Right ventricle myocardium superior (tissue), 1 donor: ENCODE measurements at places on chromosomes 6 and 20. TPM values are rescaled to one million over a fixed set of nuclear protein-coding genes. Genes with fewer than 3 reads are reported as not detected.

Gene SLC22A1
- 0.35 TPM for total RNA-seq

GRCh38 chr20:7305976-7306375 is 538.5 kb downstream of the BMP2 start:
- DNase-seq, result no peak

Gene SLC25A27
- 11.7 TPM for total RNA-seq

GRCh38 chr6:115601064-115601463 is 459.6 kb downstream of the FRK start:
- no peak for DNase-seq

Gene OR2H1
- total RNA-seq, result not detected

DNA sequence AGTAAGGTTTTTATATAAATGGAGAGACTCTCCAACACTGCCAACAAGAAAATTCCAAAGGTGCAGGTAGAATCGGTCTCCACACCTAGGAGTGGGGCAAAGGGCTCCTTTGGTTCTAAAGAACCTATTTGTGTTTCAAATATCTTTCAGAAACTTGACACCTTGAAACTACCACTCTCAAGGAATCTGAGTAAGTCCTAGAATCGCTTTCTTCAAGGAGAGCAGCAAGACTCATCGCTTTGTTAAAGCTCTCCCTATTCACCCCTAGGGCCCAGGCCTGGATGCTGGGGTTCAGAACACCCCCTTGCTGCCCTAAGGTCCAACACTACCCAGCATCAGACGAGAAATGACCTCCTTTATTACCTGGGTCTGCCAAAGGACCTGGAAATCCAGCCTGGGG is 2.0 kb downstream of the CLIC5 start:
- DNase-seq, result no peak

DNA sequence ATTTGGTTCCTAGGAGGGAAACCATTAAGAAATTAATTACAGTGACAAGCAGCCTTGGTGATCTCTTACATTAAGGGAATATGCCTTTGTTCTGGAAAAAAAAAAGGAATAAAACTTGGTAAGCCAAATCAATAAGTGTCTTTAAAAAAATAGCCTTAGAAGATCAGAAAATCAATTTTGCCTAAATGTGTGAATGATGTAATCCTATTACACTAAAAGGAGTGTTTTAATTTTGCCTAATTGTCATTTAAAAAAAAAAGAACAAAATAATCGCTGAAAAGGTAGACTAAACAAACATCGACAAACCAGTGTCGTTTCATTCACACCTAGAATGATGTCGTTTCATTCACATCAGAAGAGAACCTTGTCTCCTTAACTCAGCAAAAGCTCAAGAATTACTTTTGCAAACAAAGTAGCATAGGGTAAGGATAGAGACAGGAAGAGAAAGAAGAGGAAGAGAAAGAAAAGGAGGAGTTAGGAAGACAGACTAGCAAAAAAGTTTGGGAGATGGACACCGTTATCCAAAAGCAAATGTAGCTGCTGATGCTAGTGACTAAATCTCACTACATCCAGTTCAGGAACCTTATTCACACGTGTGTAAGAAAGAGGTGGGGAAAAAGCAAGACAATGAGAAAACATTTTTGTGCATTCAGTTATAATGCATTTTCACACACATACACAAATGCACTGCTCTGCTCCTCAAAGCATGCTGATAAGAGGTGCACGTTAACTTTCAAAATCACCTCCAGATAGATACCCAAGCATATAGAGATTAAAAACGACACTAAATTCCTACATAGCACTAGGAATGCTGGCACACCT is 60.6 kb downstream of the HIVEP2 start:
- DNase-seq, result no peak

GRCh38 chr6:12423832-12424231 is 133.7 kb downstream of the EDN1 start:
- no peak for DNase-seq

DNA sequence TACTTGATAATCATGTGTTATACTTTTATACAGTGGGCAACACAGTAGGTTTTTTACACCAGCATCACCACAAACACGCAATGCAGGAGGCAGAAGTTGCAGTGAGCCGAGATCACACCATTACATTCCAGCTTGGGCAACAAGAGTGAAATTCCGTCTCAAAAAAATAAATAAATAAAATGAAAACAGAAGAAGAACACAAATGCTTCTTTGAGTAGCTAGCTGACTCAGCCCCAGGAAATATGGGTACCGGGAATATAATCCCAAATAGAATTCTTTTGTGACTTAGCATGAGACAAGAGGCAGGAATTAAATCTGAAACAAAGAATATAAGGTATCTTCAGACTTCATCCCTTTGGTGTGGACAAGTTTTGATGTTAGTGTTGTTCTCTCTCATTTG is 164.2 kb upstream of the ATXN1 start:
- DNase-seq, result no peak

DNA sequence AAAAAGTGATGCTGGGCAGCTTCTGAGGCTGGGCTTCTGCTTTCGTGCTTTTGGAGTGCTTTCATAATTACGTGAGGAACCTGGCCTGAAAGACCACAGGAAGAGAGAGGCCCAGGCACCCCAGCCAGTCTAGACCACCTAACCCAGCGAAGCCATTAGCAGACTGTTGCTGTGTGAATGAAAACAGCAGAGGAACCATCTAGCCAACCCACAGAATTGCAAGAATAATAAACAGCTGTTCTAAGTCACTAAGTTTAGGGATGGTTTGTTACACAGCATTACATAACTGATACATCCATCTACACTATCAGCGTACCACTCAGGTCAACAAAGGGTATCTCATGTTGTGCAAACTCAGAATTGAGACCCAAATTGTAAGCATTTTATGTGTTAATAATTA is 34.5 kb downstream of the FGD2 start:
- DNase-seq, result no peak

DNA sequence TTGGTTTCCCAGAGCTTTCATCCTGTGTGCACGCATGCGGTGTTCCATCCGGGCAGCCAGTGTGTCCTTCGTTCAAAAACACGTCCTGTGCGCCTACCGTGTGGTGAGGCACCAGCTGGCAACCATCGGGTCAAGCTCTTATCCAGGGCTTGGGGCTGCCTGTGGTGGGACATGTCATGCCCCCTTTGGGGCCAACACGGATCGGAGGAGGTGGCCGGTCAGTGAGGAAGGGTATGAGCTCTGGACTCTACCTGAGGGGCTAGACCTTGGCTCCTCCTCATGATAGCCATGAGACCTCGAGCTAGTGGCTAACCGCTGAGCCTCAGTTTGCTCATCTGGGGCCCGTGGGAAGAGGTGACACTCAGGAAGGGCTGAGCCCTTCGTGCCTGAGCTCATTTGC is 158.5 kb upstream of the PMEPA1 start:
- DNase-seq, result no peak

- DNase-seq, result no peak
Observed at GRCh38 chr6:1296542-1296941, 15.4 kb upstream of the FOXQ1 start.

Gene PGK2
- not detected for total RNA-seq

Gene HCRTR2
- not detected for total RNA-seq

DNA sequence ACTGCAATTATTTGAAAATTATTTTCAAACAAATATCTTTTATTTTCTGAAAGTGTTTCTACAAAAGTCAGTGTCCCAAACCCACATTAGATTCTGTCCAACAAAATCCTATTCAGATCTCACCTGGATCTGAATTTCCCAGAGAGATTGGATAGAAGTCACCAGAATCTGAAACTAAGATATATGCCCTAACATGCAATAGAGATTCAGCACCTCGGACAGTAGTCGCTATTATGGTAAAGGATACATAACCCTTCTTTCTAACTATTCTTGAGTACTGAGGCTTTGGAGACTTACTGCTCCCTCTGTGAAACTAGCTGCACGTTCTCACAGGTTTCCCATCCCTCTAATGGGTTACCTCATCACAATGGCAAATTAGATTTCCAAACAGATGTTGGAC is 151.4 kb downstream of the ID4 start:
- no peak for DNase-seq

Gene RFX6
- total RNA-seq, result not detected

DNA sequence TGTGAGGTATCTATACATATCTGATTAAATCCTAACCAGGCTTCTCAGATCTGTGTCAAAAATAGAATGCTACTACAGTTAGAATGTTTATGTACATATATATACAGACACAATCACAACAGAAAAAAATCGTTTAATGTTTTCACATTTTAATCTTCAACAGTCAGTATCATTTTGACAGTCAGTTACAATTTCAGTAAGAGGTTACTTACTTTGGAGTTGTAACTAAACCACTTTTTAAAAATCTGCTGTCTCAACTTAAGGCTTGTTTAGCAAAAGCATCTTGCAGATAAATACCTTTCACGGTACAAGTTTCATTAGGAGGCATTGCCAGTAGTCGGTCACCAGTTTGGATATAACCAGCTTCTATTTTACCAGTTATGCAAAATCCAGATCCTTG is 32.3 kb upstream of the ALDH8A1 start:
- DNase-seq, result no peak

GRCh38 chr6:26502626-26503025 is 2.5 kb downstream of the BTN1A1 start:
- no peak for DNase-seq

Gene GATA5
- 1.7 TPM for total RNA-seq

DNA sequence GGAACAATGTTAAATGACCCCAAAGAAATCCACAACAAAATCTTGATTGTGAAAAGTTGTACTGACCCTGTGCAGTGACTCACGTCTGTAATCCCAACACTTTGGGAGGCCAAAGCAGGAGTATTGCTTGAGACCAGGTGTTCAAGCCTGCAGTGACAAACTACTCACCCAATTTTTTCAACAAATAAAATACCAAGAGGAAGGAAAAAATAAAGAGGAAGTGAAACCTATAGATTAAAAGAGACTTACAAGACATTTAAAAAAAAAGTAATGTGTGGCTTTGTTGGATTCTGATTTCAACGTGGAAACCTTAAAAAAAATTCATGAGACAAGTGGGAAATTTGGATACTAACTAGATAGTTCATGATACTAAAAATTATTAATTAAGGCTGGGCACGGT is 31.9 kb downstream of the GINS1 start:
- DNase-seq, result no peak

- DNase-seq, result no peak
Observed at GRCh38 chr20:35730583-35731468, 11.2 kb downstream of the RBM39 start.

Gene GGTLC1
- total RNA-seq, result not detected

DNA sequence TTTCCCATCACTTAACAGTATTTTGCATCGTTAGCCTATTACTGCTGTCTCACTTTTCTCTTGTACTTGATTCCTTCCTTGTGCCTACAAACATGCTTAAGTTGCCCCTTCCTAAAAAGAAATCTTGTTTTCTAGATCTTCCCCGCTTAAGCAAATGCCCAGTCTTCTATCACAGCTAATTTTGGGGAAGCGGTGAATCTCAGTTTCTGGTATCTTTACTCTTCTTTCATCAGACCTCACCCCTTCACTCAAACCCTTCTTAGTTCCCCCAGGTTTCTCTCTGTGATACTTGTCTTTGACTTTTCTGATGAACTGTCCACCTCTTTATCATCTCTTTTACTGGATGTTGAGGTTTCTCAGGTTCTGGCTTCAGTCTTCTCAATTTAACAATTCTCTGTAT is 14.2 kb downstream of the VAPB start:
- no peak for DNase-seq

DNA sequence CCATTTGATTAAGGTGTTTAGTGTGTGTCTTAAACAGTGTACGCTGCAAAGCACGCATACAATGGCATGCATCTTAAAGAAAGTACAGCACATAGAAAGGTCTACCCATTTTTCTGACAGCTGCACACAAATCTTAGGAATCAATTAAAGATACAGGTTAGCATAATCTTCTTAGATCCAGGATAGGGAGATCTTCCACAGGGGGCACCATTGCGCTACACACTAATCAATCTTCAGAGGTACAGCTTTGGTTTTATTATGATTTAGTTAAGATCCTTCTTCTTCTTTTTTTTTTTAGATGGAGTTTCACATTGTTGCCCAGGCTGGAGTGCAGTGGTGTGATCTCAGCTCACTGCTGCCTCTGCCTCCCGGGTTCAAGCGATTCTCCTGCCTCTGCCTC is 63.7 kb upstream of the BEND3 start:
- DNase-seq, result no peak

- no peak for DNase-seq
Observed at GRCh38 chr6:56335726-56336125, 88.3 kb upstream of the COL21A1 start.

DNA sequence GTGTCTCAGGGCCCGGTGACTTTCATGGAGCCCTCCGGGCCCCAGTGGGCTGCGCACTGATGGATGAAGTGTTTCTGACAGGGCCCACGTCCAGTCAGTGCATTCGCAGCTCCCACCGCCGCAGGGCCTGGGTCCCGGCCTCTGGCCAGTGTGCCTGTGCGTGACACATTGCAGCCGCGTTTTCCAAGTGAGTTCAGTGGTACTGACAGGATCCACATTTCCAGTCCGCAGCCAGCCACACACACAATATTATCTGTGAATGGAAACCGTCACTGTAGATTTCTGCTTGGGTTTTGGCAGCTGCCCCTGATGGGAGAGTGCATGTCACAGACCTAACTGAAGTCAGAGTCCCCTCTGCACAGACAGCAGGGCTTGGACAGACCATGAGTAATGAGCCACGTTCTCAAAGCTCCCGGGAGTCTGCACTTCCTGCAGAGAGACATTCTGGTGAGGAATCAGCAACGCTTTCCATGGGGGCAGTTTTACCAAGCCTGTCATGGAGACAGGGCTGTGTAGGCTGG is 171.4 kb downstream of the MYLK4 start:
- DNase-seq, result peak; percentile 40

Gene PNPLA1
- not detected for total RNA-seq

Gene SRPK1
- total RNA-seq, result 22.1 TPM

GRCh38 chr6:152316024-152316423 is 321.1 kb downstream of the SYNE1 start:
- peak; percentile 64 for DNase-seq

Gene BPIFB4
- total RNA-seq, result not detected

DNA sequence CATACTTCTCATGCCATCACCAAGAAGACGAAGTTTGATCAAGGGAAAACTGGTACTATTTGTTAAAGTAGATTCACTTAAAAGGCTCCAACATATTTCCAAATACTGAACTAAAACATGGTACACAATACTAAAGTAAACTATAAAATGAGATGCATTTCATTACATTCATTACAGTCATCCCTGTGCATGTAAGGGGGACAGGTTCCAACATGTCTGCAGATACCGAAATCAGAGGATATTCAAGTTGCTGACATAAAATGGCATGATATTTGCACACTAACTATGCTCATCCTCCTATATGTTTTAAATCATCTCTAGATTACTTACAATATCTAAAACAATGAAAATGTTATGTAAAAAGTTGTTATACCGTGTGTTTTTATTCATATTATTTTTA is 893.9 kb upstream of the MANEA start:
- DNase-seq, result no peak

Gene ATP5F1E
- 143 TPM for total RNA-seq

Gene COL12A1
- total RNA-seq, result 10.7 TPM

- no peak for DNase-seq
Observed at GRCh38 chr6:144063246-144063743, 32.1 kb downstream of the SF3B5 start.

GRCh38 chr6:72631480-72631879 is 9.6 kb downstream of the KCNQ5 start:
- DNase-seq, result no peak

Gene PRL
- not detected for total RNA-seq
